ENCODE measurements at places on chromosomes 4 and X. TPM values are rescaled to one million over a fixed set of nuclear protein-coding genes. Genes with fewer than 3 reads are reported as not detected.

PHOX2B gene
- total RNA-seq: 0.13 TPM

- peak; percentile 92 for DNase-seq
Measured at GRCh38 chrX:124506066-124506465, 159.7 kb downstream of the SH2D1A start.

GAGE12J gene
- not detected for total RNA-seq

GRCh38 chr4:88613417-88613875 lies 21.2 kb downstream of the HERC3 start:
- DNase-seq: peak; percentile 55

DNA sequence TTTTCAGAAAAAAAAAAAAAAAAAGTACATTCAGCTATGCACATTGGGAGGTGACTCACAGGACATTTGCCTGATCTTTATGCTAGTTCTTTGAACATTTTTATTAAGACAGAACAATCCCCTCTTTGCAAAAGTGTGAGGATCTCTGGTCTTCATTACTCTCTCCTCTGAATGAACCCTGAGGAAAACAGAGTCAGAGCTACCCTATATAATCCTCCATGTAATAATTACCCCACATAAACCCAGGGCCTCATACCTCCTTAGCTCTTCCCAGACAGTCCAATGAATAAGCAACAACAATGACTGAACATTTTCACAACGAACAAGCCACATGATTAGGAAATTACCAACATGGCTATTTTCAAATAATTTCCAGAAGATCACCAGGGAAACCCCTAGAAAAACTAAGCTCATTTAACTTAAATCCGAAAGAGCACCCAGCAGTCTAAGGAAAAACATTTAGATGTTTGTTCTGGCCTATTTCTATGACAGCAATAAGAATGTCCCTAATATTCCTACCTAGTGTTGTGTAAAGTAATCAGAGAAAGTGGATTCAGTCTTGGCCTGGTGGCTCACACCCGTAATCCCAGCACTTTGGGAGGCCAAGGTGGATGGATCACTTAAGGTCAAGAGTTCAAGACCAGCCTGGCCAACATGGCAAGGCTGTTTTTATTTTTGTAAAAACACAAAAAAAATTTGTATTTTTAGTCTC lies 37.8 kb downstream of the TBC1D9 start:
- DNase-seq: peak; percentile 32

DNA sequence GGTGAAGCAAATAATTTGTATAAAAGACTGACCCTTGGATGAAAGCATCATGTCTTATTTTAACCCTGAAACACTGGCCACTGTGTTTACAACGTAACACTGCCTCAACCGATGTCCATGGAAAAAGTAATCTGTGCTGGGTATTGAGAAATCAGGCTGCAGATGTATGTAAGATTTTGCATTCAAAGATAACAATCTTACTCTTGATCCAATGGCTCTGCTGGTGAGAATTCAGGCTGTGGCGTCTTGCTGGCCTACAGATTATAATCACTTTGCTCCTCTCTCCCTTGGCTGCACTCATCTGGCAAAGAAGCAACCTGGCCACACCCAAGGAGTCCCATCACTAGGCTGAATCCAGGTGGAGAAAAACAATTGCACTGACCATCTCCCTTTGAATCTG lies 7.5 kb downstream of the ADGRA3 start:
- no peak for DNase-seq

DNA sequence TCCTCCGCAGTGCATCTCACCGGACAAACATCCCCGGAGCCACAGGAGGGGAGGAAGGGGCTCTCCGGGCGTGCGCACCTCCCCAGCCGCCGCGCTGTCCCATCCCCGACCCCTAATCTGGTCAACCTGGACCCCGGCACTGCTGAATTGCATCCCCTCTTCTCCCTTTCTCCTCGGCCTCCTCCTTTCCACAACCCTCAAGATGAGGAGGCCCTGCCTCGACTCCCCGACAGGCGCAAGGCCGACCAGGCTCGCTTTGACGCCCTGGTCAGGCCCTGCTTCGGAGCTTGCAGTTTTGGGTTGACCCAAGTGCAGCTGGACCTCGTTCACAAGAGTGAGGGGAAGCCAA lies 2.3 kb downstream of the PDGFRA start:
- DNase-seq: no peak

GRCh38 chr4:138449938-138450337 lies 207.8 kb upstream of the SLC7A11 start:
- no peak for DNase-seq

GRCh38 chr4:22430626-22431025 lies 85.2 kb downstream of the ADGRA3 start:
- no peak for DNase-seq

GRCh38 chrX:101252634-101253033 lies 33.0 kb downstream of the DRP2 start:
- DNase-seq: no peak

UGT2B17 gene
- not detected for total RNA-seq

P2RY8 gene
- total RNA-seq: not detected

GRCh38 chr4:164943192-164943591 lies 34.3 kb downstream of the TRIM61 start:
- no peak for DNase-seq

GRCh38 chrX:43106009-43106408 lies 328.0 kb upstream of the PPP1R2C start:
- DNase-seq: no peak

GRCh38 chrX:123108513-123109427 lies 75.3 kb upstream of the GRIA3 start:
- DNase-seq: no peak

GRCh38 chr4:73523126-73523525 lies 41.6 kb downstream of the AFM start:
- DNase-seq: no peak

GRCh38 chr4:105119356-105119755 lies 27.3 kb upstream of the TET2 start:
- DNase-seq: no peak
